NCI-H1417 treated with DMSO at 0.1 percent for 48 hours (cell line): ENCODE measurements at places on chromosomes 1 and 21.

DNA sequence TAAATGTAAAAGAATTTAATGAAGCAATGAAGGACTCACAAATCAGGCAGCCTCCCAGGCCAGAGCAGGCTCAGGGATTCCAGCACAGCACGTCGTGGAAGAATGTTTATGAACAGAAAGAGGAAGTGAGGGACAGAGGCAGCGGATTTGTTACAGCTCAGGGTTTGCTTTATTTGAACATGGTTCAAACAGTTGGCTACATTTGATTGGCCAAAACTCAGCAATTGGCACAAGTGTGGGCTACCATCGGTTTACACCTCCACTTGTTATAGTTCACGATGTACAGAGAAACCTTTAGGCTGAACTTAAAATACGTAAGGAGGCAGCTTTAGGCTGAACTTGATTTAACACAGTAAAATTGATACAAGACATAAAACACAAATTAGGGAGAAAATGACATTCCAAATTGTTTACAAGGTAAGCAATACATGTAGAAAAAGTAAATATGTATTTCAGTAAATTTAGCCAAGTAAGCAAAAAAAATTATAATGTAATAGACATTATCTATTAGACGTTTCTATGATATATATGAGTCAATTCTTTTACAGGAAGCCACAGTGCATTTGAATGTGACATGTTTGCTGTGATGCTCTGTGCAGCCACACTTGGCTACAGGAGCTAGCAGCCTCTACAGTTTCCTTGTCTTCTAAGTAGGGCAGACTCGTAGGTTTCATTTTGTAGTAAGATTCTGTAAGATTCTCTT lies 126.5 kb downstream of the ADSS2 start:
- DNase-seq: no peak

GRCh38 chr1:29361686-29362085 lies 125.4 kb downstream of the PTPRU start:
- DNase-seq: no peak

- DNase-seq: no peak
Observed at GRCh38 chr1:170535418-170535817, 3.5 kb downstream of the GORAB start.

GRCh38 chr1:48665708-48666407 lies 110.8 kb downstream of the BEND5 start:
- no peak for DNase-seq

DNA sequence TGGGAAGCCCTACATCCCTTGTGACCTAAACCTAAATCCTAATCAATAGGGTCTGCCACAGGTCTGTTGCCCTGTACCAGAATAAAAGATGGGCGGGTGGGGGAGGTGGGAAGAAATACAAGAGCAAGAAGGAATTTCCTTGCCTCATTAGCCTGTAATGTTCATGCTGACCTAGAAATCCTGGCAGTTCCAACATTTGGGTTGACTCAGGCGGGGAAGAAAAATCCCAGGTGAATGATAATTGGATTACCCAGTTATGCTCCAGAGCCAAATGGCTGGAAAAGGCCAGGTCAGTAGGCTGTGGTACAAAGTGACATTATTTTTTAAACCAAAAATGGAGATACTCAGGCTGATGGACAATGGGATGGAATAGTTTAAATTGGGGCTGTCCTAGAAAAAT lies 27.3 kb upstream of the A3GALT2 start:
- no peak for DNase-seq

GRCh38 chr1:21251773-21252471 lies 38.3 kb downstream of the ECE1 start:
- no peak for DNase-seq

DNA sequence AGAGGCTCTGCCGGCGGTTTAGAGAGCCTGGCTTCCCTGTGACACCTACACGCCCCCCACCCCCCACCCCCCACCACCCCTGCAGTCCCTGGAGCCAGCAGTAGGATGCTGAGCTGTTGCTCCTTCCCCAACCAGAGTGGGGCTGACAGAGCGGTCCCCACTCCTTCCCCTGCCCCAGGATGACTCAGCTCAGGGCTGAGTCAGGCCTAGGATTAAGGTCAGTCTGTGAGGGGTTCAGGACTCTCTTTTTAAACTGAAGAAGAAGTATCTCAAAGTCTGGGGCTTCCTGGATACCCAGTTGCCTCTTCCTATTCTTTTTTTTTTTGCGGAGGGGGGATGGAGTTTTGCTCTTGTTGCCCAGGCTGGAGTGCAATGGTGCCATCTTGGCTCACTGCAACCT lies 19.1 kb downstream of the DMBX1 start:
- DNase-seq: no peak

DNA sequence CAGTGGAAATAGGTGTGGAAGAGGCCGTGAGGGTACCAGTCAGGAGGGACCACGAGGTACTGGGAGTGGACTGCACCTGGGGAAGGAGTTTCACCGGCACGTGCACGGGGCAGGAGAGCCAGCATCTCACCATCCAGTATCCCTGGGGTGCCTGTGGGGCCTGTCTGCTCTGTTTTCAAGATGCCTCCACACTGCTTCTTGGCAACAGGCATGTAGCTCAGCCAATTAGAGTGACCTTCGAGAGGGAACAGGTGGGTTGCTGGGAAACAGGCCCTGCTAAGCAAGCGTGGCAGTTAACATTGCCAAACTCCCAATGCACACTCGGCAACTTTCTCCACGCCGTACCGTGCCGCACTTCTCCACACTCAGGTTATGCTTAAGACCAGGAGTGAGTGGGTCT lies 17.7 kb downstream of the KCNC4 start:
- no peak for DNase-seq

DNA sequence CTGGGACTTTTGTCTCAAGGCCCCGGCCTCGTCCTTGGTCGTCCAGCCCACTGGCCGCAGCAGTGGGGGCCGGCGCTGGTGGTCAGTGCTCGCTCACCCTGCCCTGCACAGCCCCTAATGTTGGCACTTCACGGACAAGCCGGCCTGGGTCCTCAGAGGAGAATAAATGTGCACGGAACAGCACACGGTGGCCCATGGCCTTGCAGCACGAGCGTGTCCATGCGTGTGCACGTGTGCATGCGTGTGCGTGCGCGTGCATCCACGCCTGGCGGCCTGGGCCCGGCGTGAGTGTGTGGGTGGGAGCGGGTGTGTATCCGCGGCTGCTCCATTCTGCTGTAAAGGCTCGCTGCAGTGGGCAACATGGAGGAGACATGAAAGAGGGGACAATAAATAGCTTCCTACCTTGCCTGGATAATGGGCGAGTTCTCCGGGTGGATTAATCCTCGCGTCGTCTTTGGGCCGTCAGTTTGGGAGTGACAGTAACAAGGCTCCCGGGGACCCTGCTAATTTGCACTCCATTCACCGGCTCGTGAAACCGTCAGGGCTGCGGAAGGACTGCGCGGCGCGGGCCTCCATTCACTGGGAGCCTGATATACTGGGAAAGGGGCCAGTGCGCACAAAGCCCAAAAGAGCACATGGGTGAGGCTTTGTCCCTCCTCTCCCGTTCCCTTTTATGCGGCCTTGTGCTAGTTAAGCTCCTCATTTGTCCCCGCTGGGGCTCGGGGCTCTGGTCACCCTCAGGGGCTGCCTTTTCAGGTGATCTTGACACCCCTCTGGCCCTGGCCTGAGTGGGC lies 142.8 kb downstream of the PRDM16 start:
- DNase-seq: no peak

GRCh38 chr1:230540421-230541155 lies 101.7 kb upstream of the COG2 start:
- no peak for DNase-seq

GRCh38 chr1:185137896-185138545 lies 18.7 kb downstream of the TRMT1L start:
- DNase-seq: no peak

- no peak for DNase-seq
Observed at GRCh38 chr1:86296305-86297205, 99.6 kb downstream of the ODF2L start.

GRCh38 chr1:180568184-180568583 lies 9.4 kb downstream of the OVAAL start:
- no peak for DNase-seq

DNA sequence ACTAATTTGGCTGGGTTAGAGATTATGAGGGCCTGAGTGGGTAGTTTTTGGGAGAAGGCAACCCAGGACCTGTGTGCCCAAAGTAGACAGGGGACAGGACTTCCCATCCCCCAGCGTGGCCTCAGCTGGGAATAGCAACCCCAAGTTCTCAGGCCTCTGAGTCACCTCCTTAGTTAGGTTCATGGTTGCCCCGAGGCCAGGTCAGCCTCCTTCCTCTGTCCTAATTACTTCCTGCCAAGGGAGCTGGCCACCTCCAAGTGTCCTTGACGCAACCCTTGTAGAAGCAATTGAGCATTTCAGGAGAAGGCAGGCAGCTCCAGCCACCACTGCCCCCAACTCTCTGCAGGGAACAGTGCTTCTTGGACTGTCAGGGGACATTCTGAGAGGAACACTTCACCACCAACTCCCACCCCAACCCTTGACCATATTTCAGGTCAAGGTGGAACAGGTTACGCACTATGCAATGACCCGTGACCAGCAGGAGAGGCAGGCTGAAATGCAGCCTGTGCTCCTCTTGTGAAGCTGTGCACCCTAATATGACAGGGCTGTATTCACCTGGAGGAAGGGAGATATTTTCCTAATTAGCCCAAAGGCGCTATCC lies 5.1 kb upstream of the NT5C1A start:
- no peak for DNase-seq

DNA sequence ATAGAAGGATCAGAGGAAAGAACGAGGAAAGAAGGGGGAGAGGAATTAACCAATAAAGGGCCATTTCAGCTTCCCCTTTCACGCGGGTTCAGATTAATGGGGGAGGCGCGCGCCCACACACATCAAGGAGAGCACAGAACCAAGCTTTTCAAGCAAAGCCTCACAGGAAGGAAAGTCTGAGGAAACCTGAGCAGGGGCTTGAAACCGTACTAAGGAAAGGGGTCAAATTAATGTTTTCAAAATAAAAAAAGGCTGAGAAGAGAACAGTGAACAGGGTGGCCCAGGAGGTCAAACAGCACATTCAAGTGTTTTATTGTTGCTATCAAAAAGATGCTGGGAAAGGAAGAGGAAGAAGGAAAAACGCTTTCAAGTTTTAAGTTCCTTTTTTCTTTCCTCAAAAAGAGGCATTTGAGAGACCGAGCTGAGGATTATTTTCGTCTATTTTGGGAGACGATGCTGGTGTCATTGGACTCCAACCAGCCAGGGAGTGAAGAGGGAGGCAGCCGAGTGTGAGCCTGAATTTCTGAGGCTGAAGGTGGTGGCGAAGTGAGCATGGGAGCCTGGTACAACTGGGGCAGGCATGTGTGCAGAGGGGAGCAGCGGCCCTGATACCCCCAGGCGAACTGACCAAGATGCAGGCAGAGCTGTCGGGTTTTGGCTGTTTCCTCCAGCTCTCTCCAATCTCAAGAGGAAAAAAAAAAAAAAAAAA lies 88.4 kb downstream of the PROX1 start:
- DNase-seq: no peak

GRCh38 chr1:205950280-205950679 lies 7.0 kb upstream of the SLC26A9 start:
- DNase-seq: no peak

- no peak for DNase-seq
Observed at GRCh38 chr1:103949779-103950178, 200.1 kb downstream of the AMY1C start.

DNA sequence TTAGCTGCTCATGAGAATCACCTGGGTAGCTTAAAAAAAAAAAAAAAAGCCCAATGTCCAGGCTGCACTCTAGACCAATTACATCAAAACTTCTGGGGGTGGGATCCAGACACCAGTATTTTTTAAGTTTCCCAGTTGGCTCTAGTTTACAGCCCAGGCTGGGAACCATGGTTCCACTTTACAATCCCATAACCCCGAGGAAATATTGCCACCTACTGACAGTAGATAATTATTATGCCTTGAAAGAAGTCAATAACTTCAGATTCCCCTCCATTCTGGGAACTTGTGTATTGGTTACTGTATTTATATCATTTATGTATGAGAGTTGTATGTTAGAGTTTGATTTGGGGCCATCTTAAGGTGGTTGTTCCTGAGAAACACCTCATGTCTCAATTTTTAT lies 100.2 kb downstream of the SPATA46 start:
- DNase-seq: no peak
